ENCODE measurements at places on chromosomes 12 and 14.

GRCh38 chr12:18277196-18277595 is 15.9 kb downstream of the PIK3C2G start:
- DNase-seq, result no peak

- DNase-seq, result peak; percentile 96
Observed at GRCh38 chr12:40691913-40692764, at the start of gene CNTN1. TSS of gene CNTN1 (plus strand) at chr12:40692439.

DNA sequence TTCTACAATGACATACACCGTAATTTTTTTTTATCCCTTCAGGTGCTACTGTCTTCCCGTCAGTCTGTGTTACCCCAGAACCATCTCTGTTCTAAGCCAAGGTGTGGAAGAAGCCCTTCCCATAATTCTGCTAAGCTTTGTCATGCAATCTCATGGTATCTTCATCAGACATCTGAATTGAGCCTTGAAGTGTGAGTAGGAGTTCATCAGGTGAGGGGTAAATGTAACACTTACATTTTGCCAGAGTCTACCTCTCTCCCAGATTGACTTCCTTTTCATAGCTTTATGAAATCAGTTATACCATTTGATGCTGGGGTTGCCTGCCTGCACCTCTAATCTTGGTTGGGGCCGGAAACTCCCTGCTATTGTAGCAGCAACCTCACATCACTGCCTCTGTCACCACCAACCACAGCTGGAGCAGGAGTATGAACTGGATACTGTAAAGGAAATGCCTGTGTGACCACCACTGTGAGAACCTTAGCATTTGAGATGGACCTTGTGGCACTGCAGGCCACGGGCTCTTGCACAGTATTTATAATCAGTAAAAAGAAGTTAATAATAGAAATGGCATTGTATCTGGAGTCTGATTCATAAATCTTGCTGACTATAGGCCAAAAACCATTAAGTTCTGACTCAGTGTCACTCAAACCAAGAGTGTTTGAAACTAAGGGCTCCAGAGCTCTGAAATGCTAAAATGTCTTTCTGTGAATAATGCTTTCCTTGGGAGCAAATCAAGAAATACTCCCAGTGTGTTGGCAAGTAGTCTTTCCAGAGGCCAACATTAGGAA is 58.7 kb upstream of the STK38L start:
- no peak for DNase-seq

DNA sequence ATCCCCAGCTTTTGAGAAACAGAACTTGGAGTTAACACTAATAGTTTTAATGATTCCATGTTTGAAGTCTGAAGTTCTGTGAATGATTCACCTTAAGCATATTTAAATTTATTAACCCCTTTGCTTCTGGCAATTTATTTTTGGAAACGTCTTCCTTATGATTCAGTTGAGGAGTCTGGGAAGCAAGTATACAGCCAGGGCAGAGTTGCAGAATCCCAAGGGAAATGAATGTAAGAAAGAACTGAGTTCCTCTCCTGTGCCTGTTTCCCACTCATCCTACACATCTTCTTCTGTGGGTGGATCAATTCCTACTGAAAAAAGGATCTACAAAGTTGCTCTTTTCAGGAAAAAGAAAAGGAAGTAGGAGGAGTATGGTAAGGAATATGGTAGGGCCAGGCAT is 108.2 kb upstream of the CCDC91 start:
- DNase-seq, result no peak
